ENCODE measurements at places on chromosomes 13 and 19.
A peak's percentile ranks its signal among the peaks of the same experiment; 100 is the strongest.

DNA sequence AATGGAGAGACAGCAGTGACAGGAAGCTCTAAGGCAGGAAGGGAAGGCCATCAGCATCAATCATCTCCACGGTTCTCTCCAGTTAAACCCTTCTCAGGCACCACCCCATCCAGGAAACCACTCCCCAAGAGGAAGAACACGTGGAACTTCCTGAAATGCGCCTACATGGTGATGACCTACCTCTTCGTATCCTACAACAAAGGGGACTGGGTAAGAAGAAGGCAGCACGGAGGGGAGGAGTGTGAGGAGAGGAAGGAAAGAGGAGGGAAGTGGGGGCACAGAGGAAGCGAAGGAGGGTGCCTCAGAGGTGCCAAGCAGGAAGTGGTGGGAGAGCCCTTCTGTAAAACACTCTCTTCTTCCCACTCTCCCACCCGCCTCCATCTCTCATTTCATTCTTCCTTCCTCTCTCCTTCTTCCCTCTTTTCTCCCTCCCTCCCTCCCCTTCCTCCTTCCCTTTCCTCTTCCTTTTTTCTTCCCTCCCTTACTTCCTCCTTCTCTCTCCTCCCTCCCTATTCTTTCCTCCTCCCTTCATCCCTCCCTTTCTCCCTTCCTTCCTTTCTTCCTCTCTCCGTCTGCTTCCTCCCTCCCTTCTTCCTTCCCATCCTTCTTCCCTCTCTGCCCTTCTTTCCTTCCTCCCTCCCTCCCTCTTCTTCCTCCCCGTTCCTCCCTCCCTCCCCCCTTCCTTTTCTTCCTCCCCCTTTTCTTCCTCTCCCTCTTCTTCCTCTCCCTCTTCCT is 12.6 kb downstream of the ZSCAN5A start:
- no peak for ATAC-seq

DNA sequence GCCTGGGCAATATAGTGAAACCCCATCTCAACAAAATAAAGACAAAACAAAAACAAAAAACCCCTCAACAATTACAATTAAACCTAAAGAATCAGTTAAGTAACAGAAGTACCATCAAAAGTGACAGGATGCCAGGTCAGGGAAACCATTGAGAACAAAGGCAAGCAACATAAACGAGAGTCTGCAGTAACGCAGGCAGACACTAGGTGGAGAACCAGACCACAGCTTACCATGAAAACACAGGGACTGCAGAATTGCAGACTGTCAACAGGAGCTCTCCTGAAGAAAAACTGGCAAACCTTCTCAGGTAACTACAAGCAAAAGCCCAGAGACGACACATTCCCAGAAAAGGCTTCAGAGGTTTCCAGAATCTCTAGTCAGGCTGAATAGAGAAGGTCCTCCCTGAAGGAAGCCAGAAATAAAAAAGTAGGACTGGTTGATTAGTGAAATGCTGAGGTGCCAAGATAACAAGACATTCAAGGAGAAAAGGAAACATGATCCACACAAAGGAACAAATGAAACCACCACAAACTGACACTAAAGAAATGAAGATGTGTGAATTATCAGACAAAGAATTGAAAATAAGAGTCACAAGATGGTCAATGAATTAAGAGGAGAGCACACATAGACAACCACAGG is 2.2 kb upstream of the ZNF665 start:
- ATAC-seq = peak; percentile 61

GRCh38 chr13:103134271-103134670 is 68.1 kb upstream of the SLC10A2 start:
- ATAC-seq = no peak

GRCh38 chr13:99968521-99969452 is 2.8 kb downstream of the ZIC5 start:
- no peak for ATAC-seq

GRCh38 chr13:59538512-59538911 is 625.2 kb downstream of the DIAPH3 start:
- ATAC-seq = no peak

GRCh38 chr13:21831654-21832324 is 160.9 kb downstream of the FGF9 start:
- no peak for ATAC-seq
